Dermis microvascular lymphatic vessel endothelial cell (primary cell): ENCODE measurements at places on chromosomes 7 and 10.

DNA sequence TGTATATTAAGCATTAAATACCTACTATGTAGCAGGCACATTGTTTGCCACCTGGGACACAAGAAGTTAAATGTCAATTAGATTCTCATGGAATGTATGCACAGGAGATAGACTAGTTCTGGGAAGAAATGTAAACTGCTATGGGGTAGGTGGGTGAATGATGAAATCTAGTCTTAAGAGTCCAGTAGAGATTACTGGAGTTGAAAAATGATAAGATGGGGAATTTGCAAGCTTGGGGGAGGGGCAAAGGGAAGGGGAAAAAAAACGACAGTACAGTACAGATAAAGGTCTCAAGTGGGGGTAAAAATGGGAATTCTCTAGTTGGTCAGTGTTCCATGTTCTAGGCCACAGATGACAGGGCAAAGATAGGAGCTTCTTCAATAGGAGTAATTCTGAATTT, 94.4 kb downstream of the ATE1 start:
- no peak for DNase-seq

- DNase-seq, result no peak
Observed at GRCh38 chr10:72303424-72304128, 29.9 kb downstream of the DDIT4 start.

GRCh38 chr10:1323951-1324350, 267.8 kb downstream of the WDR37 start:
- no peak for DNase-seq

DNA sequence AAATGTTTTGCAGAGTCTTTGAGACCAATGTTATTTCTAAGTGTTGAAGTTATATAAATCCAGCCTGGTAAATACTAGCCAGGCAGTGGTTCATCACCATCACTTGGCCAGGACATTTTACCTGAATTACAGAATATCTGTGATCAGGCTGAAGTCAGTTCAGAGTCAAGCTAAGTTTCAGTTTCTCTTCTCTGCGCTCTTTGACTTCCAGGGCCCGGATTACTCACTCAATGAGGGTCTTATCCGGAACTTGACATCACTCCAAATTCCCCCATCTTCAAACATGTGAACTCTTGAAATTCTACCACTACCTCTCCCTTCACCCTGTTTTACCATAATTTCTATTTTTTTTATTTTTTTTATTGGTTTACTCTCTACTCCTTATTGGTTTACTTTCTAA, 36.6 kb upstream of the CCAR1 start:
- no peak for DNase-seq
